ENCODE measurements at places on chromosomes 12 and 14. TPM values are rescaled to one million over a fixed set of nuclear protein-coding genes. Genes with fewer than 3 reads are reported as not detected.

- no peak for DNase-seq
These were observed 16.4 kb upstream of the KSR2 start for GRCh38 chr12:117985182-117985581.

DNA sequence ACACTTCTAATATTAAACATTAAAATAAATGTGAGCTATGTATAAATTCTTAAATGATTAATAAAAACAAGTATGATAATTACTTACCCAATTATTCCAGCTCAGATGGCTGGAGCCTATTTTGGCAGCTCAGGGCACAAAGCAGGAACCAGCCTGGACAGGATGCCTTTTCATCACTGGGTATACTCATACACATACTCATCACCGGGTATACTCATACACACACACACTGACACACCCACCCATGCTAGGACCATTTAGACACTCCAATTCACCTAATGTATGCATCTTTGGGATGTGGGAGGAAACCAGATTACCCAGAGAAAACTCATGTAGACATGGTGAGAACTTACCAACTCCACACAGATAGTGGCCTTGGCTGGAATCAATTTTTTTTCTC, 57.9 kb upstream of the CNOT2 start:
- DNase-seq, result no peak

GRCh38 chr12:65122703-65123102, 1.6 kb upstream of the WIF1 start:
- peak; percentile 6 for DNase-seq

GRCh38 chr12:107492393-107493134, 193.0 kb upstream of the PWP1 start:
- peak; percentile 14 for DNase-seq

DNA sequence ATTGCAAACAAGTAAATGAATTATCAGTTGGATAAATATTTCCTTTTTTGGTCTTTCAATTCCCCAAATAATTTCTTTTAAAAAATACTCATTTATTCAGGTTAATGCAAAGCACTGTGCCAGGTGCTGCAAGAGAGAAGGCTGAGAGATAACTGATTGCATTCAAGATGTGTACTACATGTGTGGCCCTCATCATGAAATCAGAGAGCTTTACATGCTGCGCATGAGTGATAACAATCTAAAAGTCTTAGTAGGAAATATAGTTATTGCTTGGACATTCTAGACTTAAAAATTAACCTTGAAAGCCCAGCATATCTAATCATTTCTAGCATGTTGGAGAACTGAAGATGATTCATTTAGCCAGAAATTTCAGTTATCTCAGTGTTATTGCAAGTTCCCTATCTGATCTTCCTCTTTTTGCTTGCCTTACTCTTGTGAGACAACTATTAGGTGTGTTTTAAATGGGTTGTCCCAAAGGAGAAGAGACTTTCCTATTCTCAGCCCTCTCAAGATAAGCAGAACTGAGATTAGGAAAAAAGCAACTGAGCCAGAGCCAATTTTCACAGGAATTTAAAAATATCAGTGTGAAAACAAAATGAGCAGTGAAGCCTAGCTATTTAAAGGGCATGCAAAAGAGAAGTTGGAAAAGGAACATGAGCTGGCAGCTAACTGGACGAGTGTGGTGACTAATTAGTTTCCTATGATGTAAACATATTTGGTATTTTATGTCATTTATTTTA, 60.9 kb downstream of the PLEKHA5 start:
- no peak for DNase-seq

DNA sequence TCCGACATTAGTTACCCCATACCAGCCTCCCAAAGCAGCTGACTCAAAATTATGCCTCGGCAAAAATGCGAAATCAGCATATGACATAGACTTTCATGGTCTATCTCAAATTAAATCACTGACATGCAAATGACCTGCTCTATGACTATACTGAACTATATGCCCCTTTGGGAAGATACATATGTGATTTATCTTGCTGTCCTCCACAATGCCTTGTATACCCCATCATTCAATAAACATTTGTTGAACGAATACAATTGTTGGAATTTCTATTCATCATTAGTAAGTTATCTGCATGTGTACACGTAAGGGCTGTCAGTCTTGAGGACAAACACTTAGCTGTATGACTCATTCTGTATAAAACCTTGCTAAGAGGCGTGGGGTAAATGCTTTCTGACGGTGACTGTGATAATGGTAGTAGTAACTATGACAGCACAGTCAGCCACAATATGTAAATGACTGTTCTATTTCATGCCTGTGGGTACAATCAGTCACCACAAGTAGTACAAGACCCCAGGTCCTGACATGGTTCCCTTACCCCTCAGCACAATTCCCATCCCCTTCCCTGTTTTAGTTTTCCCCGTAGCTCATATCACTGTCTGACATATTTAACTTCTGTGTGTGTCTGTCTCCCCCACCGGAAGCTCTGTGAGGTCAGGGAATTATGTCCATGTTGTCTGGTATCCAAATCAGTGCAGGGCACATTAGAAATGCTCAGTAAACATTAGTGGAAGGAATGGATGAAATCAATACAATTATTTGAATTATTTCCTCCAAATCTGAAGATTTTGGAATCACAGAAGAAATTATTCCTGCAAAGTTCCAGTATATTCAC, 42.8 kb downstream of the STXBP6 start:
- DNase-seq, result no peak

- no peak for DNase-seq
These were observed 75.9 kb upstream of the AMIGO2 start for GRCh38 chr12:47155457-47156166.

DNA sequence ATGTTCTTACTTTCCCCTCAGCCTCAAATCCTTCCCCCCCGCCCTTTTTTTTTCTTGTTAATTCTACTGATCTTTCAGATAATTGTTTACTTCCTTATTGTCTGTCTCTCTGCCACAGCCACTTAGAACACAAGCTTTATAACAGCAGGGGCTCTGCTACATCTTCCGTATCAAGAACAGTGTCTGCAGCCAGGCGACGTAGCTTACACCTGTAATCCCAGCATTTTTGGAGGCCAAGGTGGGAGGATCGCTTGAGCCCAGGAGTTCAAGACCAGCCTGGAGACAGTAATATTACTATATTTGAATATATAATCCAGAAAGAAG, 5.4 kb downstream of the SOS2 start:
- DNase-seq, result no peak

TMEM179 gene
- total RNA-seq, result 1.7 TPM

FGD4 gene
- 54.6 TPM for total RNA-seq

GNB3 gene
- 1.5 TPM for total RNA-seq

VRTN gene
- not detected for total RNA-seq

All from left colon (tissue), 2 donors.